A549 treated with Hydrocortisone at 1 μM for 4 hours (cell line): ENCODE measurements at places on chromosomes 2 and 18. TPM values are rescaled to one million over a fixed set of nuclear protein-coding genes. Genes with fewer than 3 reads are reported as not detected.

The ADD2 gene
- 18.8 to 28.6 TPM (median 25.3 TPM) in 5 replicates for total RNA-seq

The AGXT gene
- total RNA-seq, result not detected in 5 replicates

The NDC80 gene
- 10.7 to 14.3 TPM (median 13.6 TPM) in 5 replicates for total RNA-seq

The OBSL1 gene
- total RNA-seq, result 18.8 to 22.2 TPM (median 19.9 TPM) in 5 replicates

The C18orf54 gene
- total RNA-seq, result 2.1 to 3.3 TPM (median 2.6 TPM) in 5 replicates

The ANKRD30B gene
- not detected in 5 replicates for total RNA-seq

The PROM2 gene
- 0.01 to 0.23 TPM (median 0.14 TPM) in 4 of 5 replicates, not detected in the other for total RNA-seq

The SCYGR4 gene
- not detected in 5 replicates for total RNA-seq

The SRD5A2 gene
- total RNA-seq, result 0.02 to 0.06 TPM (median 0.03 TPM) in 5 replicates

The ANKRD30BL gene
- total RNA-seq, result not detected in 5 replicates

The CD226 gene
- 0.11 to 0.16 TPM (median 0.14 TPM) in 5 replicates for total RNA-seq

The DHRS9 gene
- total RNA-seq, result 3.0 to 4.7 TPM (median 3.9 TPM) in 5 replicates

The DPP10 gene
- total RNA-seq, result not detected in 5 replicates

The REV1 gene
- total RNA-seq, result 9.3 to 12.8 TPM (median 11.9 TPM) in 5 replicates

The RBBP8 gene
- 20.7 to 29.6 TPM (median 22.2 TPM) in 5 replicates for total RNA-seq

The PRLH gene
- total RNA-seq, result not detected in 5 replicates

The ITM2C gene
- 73.4 to 82.0 TPM (median 75.4 TPM) in 5 replicates for total RNA-seq

The BOLL gene
- total RNA-seq, result not detected in 5 replicates

The GALNT13 gene
- 5.9 to 12.4 TPM (median 9.1 TPM) in 5 replicates for total RNA-seq

The OSR1 gene
- 8.0 to 11.8 TPM (median 8.2 TPM) in 5 replicates for total RNA-seq

The MC4R gene
- total RNA-seq, result not detected in 5 replicates

The RASGRP3 gene
- 0.66 to 1.1 TPM (median 1.0 TPM) in 5 replicates for total RNA-seq

The MC2R gene
- total RNA-seq, result not detected in 5 replicates

The REG3A gene
- total RNA-seq, result not detected in 5 replicates
